Right lobe of liver (tissue), 6 donors: ENCODE measurements at places on chromosomes 4 and X. TPM values are rescaled to one million over a fixed set of nuclear protein-coding genes. Genes with fewer than 3 reads are reported as not detected.

Gene PCDH7
- total RNA-seq, result 1.8 TPM

DNA sequence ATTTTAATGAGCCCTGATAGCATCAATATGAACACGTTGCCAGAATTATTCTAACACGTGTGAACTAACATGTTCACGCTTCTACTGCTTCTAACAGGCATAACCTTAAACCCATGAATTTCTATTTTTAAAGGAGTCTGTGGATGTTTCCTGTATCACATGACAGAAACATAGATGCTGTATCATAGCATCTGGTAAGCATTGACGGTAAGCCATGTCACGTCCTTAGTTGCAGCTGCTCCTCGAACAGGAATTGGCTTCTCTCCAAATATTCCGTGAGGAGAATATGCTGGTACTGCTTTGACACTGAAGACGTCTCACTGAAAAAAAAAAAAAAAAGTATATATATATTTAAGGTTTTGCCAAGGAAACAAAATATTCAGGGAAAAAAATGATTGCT, 105.1 kb upstream of the MXRA5 start:
- DNase-seq, result no peak

GRCh38 chrX:144334577-144334976, 450.7 kb downstream of the UBE2NL start:
- no peak for DNase-seq

Gene RAB33B
- total RNA-seq, result 14.9 TPM

Gene GPR34
- 3.1 TPM for total RNA-seq

Gene PCDH11X
- total RNA-seq, result not detected

DNA sequence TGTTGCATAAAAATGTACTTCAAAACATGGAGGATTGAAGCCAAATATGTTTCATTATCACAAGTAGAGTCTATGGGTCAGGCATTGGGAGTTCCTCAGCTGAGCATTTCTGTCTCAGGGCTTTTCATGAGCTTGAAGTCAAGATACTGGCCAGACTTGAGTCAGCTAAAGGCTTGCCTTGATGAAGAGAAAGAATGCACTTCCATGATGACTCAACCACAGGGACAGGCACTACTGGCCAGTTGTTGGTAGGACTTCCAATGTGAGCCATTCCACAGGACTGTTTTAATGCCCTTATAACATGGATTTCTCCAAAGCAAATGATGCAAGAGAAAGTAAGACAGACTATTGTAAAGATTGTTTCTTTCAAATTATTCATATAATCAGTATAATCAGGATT, 895.6 kb downstream of the RAB28 start:
- no peak for DNase-seq

Gene DMRTC1
- total RNA-seq, result not detected

DNA sequence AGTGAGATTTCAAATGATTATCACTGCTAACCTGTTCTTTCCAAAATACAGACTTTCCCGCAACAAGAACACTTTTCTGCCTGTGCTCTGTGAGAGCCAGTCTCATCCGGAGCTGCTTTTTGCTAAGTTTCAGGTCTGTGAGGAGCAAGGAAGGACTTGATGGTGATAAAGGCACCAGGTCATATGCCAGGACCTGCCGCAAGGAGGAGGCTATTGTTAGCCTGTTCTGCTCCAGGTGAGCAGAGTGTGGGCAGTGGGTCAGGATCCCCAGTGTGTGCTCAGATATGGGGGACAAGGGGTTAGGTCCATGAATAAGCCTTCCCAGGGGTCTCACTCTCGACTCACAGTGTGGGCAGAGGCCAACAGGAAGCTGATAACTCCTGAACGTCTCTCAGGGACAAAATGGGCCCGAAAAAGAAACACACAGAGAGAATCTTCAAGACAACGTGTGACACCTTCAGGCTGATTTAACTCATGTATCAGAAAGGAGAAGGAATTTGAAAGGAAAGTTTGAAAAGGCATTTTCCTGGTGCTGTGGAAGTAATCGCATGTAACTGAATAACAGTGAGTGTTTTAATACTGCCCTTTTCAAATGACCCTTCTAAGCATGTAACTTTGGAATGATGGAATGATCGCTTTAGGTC, 57.7 kb upstream of the PDLIM3 start:
- no peak for DNase-seq

DNA sequence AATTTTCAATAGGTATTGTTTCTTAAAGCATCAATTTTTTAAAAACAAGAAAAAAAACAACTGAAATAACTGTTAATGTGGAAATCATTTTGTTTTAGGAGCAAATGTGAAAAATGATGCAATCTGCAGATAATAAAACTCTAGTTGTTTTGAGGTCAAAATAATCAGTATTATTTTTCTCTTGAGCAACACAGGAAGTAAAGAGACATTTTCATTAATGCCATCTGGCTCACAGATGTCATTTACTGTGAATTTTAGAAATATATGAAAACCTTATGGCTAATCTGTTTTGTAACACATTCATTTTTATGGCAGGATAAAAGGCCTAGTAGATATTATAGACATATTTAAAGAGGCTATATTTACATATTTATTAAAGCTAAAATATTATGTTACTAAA, 141.6 kb downstream of the PCDH18 start:
- DNase-seq, result no peak
